ENCODE measurements at places on chromosomes 16 and 17.

- no peak for DNase-seq
Measured at GRCh38 chr16:9816644-9817043, 365.6 kb downstream of the GRIN2A start.

GRCh38 chr17:74201250-74201649 lies 2.2 kb upstream of the RPL38 start:
- DNase-seq = no peak

GRCh38 chr16:87322833-87323726 lies 5.9 kb upstream of the C16orf95 start:
- DNase-seq = no peak

DNA sequence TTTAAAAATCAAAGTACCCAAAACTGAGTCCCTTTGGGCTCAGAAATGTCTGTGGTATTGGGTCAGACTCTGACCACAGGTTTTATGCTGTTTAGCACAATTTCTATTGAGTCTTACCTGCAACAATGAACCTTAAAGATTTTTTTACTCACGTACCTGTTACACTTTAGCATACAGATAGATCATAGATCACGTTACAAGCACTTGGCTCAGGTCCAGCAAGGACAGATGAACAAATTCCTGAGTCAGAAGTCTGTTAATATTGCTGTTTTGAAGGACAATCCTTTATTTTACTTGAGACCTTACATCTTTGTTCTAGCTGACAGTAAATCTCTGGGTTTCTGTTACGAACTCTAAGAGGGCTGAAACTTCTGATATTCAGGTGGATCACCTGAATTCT lies 12.8 kb downstream of the SLC7A6OS start:
- no peak for DNase-seq

DNA sequence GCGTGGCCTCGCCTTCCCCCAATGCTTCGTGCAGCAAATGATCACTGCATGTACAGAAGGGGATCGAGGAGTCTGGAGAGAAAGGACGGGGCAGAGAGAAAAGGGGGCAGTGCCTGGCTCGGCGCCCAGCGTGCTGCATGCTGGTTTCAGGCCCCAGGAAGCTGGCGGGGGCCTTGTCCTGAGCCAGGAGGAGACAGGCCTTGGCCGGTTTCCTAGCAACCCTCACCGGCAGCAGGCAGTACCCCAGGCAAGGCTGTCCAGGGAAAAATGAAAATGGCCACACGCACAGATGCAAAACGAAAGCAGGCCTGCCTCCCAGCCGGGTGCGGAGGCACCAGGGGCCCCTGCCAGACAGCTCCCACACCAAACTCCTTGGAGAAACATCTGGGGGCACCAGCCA lies 126.3 kb downstream of the ZFHX3 start:
- no peak for DNase-seq

Data from activated CD4-positive, alpha-beta T cell treated with anti-CD3 and anti-CD28 coated beads, Interleukin-2, amount 50 U/mL, for 24 hours (primary cell).